Hepatic stellate cell (primary cell): ENCODE measurements at places on chromosomes 12 and 14.
A peak's percentile ranks its signal among the peaks of the same experiment; 100 is the strongest.

- DNase-seq, result no peak
Measured at GRCh38 chr14:105517096-105517495, 9.3 kb upstream of the TMEM121 start.

DNA sequence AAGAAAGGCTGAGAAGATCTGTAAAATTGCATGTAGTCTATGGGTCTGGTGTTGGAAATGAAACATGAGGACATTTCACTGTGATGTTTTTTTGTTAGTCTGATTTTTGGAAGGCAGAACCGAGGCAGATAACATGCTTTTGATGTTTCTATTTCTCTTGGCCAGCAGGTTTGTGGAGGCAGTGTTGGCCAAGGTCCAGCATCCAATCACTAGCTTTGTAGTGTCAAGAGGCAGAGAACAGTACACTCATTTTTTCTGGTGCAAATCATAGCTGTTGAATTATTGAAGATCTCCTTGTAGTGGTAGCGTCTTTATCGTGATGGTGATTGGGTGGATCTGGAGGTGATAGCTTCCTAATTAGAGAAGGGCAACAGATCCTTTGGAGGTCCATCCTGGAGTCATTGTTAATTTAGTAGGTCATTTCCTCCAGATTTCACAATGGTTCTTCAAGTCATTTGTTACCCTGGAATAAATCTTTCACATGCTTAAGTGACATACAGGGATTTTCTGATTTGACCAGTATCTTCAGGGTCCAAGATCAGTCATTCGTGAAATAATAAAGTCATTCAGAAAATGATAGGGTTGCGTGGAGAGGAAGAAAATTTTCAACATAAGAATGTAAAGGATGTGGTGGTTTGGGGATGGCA is 252.4 kb upstream of the CPNE8 start:
- no peak for DNase-seq

DNA sequence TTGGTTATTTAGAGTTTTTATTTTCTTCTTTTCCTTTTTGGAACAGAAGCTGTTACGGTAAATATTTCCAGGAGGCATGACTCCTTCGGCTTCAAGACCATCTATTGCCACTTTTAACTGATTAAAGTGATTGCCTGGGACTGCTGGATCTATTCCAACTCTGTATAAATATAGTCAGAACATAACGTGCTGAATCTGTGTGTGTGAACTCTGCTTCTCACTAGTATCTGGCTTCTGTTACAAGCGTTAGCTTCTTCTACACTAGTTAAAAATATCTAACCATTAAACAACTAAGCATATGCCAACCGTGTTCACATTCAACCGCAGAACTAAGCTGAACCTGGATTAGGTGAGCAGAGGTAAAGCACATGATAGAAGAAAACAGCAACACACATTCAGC is 49.0 kb downstream of the TMTC1 start:
- DNase-seq, result no peak

DNA sequence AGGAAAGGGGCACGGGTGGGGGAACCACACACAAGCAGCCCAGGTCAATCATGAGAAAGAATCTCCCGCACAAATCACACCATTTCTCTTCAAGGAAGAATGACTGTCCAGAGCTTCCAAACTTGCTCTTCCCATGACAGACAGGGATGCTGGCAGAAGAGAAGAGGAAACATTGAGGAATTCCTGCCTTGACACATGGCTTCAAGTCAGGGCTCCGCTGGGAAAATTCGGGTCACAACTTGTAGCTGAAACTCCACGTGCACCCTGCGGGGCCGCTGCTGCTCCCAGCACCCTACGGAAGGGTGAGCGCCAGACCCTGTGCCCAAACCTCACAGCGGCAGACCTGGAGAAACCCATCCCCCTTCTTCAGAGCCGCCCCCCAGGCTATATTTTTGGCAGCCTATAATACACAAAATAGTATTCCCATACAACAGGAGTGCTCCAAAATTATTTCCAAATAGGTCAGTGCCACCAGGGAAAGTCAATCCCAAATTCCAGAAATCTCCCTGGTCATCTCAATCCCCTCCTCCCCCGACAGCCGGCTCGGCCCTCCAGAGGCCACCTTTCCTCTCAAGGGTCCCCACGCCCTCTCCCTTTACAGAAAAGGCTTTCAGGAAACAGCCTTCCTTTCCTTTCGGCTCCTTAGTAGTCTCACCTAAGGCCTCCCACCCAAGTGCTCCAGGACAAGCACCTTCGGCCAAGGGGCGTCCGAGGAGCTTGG is 1.3 kb downstream of the TMEM132D start:
- no peak for DNase-seq

GRCh38 chr12:89858718-89859117 is 150.1 kb upstream of the ATP2B1 start:
- DNase-seq, result no peak

DNA sequence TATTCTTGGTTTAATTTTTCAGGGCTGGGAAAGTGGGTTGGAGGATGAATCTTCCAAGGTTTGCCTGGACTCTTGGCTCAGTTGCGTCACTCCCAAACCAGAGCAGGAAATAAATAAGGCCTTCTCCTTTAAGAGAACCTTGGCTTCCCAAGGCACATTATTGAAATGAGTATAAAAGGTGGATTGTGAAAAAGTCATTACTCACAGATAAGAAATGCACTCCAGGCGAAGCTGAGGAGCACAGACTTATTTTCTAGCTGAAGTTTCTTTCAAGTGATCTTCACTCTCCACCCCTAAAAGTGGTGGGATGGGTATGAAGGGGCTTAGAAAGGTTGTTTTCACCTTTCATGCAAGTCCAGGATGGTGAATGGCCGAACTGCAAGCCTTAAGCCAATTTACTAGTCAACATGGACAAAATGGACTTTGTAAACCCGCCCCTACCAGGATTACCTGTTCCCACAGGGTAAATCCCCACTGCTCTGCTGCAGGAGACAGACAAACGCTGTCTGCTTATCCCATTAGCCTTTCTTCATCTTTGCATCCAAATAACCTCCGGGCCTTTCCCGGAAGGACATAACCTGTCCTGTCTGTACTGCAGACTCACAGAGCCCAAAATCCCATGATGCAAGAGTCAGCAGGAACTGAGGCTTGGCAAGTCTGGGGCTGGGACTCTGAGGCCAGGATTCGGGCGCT is 207.6 kb downstream of the BCL11B start:
- DNase-seq, result no peak

DNA sequence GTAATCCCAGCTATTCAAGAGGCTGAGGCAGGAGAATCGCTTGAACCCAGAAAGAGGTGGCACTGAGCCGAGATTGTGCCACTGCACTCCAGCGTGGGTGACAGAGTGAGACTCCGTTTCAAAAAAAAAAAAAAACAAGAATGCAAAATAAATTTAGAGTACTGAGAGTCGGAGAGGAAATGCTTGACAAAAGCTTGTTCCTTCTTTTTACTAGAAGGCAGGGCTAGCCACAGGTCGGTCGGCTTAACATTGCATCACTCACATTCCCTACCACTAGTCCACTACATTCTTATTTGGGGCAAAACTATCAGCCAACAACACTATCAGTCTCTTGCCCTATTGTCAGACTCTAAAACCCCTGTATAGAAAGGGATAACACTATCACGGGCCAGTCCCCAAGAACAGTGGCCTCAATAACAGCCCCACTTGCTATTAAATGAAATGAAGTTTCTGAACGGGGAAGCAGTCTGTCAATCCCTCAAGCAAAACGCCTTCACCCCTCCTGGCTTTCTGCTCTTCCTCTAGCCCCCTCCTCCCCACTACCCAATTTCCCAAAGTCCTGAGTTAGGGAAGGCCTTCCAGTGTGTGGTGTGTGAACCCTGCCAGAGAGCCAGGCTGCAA is 1.0 kb downstream of the RNF41 start:
- DNase-seq, result peak; percentile 64

DNA sequence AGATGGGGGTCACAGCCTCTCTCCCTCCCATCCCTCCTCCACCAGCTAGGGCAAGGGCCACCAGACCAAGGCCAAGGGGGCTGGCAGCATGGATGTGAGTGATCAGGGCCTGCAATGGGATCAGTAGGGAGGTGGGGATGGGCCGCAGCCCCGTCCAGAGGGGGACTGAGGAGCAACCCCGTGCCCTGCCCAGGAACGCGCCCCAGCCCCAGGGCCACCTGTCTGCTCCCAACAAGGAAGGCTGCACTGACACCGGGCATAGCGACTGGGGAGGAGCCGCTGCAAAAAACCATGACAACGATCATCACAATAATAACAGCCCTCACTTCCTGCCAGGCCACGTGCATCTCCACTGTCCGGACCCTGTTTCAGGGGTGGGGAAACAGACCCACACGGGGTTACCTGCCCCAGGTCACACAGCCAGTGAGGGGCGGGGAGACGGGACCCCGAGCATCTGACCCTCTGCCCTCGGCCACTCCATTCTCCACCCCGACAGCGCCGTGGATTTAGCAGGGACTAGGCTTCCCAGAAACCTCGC is 24.3 kb downstream of the NCOR2 start:
- peak; percentile 84 for DNase-seq

DNA sequence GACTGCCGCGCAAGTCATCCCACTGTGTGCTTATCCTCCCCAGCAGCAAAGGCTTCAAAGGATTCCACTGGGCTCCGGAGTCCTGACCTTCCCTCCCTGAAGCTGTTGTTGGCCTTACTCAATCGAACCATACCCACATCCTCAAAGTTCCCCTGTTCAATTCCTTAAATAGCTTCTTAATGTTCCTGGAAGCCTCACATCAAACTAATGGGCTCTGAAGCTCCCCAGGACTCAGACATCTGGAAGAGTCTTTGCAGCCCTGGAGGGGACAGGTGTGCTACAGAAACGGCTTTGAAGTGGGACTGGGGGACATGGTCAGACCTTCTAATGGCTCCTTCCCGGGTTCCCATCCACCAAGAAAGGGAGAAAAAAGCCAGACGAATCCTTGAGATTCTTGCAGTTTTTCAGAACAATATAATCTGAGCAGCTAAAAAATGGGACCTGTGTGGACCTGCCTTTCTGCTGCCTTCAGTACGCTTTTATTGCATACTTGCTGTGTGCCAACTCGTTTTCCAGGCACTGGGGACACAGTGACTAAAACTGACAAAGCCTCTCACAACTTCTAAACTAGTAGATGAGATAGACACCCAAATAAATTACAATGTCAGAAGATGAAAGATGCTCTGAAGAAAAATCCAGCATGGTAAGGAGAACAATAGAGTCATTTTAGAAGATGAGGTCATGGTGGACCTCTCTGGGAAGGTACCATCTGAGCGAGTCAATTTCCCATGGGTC is 204.5 kb downstream of the MON2 start:
- DNase-seq, result no peak

- DNase-seq, result no peak
Measured at GRCh38 chr14:86933958-86934595, 1058.9 kb downstream of the GALC start.

- no peak for DNase-seq
Measured at GRCh38 chr14:100594625-100594951, 7.4 kb upstream of the BEGAIN start.

DNA sequence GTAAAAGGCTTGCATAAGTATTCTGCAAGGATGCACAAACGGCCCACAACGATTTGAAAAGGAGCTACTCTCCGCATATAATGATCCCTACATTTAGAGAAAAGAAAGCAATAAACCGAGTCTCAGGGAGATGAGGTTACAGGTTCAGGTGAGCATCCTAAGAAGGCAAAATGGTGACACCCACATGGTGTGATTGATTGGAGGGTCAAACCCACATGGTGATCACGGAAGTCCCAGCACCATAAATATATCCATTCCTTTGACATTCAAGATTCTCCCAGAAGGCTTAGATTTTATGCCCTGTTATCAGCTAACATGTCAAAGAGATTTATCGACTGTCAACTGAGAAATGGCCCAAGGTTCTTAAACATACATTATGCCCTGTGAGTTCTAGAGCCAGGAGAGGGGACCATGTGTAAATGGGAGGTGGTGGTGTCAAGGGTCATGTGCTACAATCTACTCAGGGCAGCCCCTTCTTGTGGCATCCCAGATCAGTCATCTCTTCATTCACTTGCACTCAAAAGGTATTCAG is 282.2 kb downstream of the EMP1 start:
- no peak for DNase-seq

- no peak for DNase-seq
Measured at GRCh38 chr12:46692606-46693005, 133.2 kb downstream of the SLC38A4 start.

- peak; percentile 5 for DNase-seq
Measured at GRCh38 chr12:75850721-75851462, 180.7 kb downstream of the PHLDA1 start.

- no peak for DNase-seq
Measured at GRCh38 chr12:13959131-13959723, 22.2 kb downstream of the GRIN2B start.

- no peak for DNase-seq
Measured at GRCh38 chr12:132620113-132620898, 1.7 kb downstream of the P2RX2 start.

GRCh38 chr14:74882103-74882920 is 596 bp downstream of the DLST start:
- peak; percentile 55 for DNase-seq

DNA sequence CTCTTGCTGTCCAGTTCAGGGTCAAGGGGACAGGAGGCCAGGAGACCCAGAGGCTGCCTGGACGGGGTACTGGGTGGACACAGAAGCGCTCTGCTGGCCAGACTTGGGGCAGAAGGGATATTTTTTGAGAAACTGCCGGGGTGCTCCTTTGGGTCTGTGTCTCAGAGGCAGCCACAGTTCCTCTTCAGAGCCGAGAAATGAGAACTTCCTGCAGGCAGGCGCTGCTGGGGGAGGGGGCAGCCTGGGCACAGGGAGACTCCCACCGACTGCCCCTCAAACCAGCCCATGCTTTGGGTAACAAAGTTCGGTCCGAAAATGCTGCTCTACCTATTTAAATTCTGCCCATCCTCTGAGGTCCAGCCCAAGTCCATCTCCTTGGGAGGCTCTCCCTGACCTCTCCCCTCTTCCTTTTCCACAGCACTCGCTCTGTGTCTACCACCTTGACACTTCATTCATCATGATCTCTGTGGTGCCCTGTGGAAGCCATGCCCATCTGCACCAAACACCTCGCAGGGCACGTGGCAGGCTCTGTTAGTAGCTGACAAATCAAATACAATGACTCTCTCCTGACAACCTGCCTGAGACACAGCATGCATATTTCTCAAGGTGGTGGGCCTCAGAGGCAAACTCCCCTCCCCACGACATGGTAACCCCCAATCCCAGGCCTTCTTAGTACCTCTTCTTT is 16.4 kb downstream of the HDAC7 start:
- no peak for DNase-seq

DNA sequence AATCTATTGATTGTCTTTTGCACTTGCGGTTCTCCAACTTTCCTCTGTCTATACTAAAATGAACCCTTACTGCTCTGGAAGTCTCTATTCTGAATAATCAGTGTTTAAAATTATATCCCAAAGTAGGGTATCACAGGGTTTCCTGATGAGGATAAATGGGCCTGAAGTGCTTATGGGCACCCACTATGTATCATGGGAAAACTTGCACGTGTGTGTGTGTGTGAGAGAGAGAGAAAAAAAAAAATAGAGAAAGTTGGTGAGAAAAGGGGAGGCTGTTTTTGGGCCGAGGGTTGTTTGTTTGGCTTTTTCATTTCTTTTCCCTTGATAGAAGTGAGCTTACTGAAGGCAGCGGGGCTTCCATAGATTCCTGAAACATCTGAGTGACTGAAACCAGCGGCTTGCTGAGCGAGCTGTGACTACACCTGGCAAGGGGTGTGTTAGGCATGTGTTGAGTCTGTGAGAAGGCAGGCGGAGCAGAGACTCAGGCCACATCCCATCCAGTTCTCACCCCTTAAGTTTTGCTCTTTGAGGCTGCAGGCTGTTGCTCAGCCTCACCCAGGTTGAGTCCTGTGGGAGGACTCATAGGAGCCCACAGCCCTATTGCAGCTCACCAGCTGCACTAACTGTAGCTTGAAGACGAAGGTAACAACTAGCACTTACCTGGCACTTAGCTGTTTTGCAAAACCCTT is 17.2 kb downstream of the PPFIBP1 start:
- no peak for DNase-seq

- DNase-seq, result no peak
Measured at GRCh38 chr12:57444744-57445143, 10.2 kb downstream of the INHBC start.

- DNase-seq, result no peak
Measured at GRCh38 chr12:75670216-75670615, 158.8 kb upstream of the KRR1 start.
